ENCODE measurements at places on chromosomes 7 and 10. TPM values are rescaled to one million over a fixed set of nuclear protein-coding genes. Genes with fewer than 3 reads are reported as not detected.

IDI2 gene
- not detected for total RNA-seq

TDRD1 gene
- 0.09 TPM for total RNA-seq

TMEM229A gene
- not detected for total RNA-seq

SLC26A3 gene
- not detected for total RNA-seq

PODXL gene
- 1.5 TPM for total RNA-seq

SEMA3E gene
- not detected for total RNA-seq

LMBR1 gene
- total RNA-seq: 52.7 TPM

LRRC17 gene
- total RNA-seq: 0.18 TPM

All from T-helper 2 cell treated with Interferon-gamma antibody and Interleukin-4, amounts not matched to agents 100 ng/mL and 5 ng/mL, for 36 hours (primary cell).